CD4-positive, alpha-beta T cell treated with Interleukin-12 subunit alpha and Interleukin-12 subunit beta, for 1 hour (primary cell): ENCODE measurements at places on chromosomes 2 and 18.
A peak's percentile ranks its signal among the peaks of the same experiment; 100 is the strongest.

GRCh38 chr2:3662239-3662638 lies 4.2 kb downstream of the ALLC start:
- DNase-seq: no peak

- DNase-seq: no peak
Measured at GRCh38 chr18:12287131-12287681, 20.8 kb upstream of the TUBB6 start.

- no peak for DNase-seq
Measured at GRCh38 chr18:10784596-10785202, 258.9 kb downstream of the NAPG start.

DNA sequence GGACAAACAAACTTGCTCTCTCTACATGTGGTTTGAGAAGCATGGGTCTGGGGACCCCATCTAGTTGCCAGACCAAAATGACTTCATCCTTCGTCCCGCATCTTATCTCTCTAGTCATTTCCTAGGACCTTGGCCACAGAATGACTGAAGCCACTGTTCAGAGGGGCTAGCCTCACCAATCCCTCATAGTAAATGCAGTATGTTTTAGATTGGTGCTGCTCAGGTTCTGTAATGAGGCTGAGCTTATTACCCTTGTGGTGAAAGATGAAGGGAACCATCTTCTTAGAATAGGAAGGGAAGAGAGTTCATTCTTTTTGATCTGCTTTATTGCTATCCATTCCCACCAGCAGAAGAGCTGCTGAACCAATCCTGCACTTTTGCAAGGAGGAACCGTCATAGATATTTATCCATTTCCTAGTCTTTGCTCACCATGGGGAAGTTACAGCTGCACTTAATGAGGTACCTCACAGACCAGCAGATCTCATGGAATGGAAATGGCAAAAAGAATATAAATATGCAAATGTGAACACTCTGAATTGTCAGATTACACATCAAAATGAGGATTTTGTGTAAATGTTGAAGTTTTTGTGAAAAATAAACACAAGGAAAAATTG lies 436.7 kb downstream of the LPIN1 start:
- DNase-seq: no peak

GRCh38 chr2:117944816-117945215 lies 69.1 kb downstream of the CCDC93 start:
- no peak for DNase-seq

DNA sequence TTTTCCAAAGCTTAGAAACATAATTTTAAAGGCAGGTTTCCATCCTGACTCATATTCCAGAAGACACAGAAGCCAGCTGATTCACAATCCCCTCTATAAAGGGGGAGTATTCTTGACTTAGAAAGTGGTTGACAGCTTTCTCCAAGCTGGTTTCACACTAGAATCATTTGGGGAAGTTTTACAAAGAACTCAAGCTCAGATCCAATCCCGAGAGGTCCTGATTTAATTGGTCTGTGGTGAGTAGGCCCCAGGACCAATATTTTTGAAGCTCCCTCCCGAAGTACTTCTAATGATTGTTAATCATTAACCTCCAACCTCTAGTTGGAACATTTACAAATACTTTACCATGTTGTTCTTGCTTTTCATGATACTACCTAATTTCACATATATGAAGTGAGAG lies 184.1 kb downstream of the DLGAP1 start:
- no peak for DNase-seq

- no peak for DNase-seq
Measured at GRCh38 chr2:233707940-233708644, 4.6 kb upstream of the UGT1A5 start.

- peak; percentile 87 for DNase-seq
Measured at GRCh38 chr2:127415593-127416505, 2.4 kb upstream of the PROC start.

DNA sequence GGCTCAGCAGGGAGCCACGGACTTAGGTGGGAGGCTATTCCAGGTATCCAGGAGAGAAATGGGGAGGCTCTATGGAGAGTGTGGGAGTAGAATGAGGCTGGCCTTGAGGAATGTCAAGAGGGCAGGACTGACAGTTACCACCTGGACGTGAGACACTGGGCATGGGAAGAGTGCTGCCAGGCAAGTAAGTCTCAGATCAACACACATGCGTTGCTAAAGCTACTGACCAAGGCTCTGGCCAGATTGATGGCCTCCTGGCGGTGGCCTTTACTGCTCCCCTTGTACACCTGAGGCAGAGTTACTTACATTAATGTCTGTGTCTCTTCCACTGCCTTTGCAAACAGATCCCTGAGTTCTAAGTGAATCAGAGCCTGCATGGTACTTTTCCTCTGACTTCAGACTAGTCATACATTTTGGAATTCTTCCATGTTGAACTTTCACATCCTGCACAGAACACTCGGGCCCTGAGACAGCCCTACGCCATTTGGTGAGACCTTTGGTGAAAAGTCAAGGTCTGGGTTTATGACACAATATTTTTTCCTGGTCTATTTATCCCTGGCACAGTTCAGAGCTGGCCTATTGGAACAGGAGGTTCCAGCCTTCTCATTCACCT lies 398.8 kb upstream of the TRIB2 start:
- no peak for DNase-seq

DNA sequence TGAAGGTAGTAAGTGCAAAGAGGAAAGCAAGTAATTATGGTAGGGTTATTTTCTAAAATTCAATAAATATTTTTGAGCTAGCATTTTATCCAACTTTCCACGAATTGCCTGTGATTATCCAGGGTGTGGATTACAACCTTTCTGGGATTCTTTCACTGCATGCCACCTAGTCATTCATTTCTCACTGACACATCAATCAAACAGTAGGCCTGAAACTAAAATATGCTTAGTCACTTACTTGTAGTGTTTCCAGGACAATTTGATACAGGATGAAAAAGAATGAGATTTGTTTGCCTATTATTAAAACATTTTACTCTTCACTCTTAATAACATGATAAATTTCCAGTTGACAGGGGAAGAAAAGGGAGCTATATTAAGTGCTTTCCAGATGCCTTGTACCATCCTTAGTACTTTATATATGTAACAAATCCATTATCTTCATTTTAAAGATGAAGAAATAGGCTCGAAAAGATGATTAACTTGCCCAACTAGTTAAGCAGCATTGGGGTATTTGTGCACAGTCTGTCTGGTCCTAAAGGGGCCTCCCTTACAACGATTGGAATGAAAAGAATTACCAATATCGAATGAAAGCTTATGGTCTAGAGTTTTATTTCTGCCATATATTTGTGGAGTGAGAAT lies 70.4 kb downstream of the KCTD1 start:
- no peak for DNase-seq

GRCh38 chr2:239119346-239120126 lies 271.7 kb downstream of the TWIST2 start:
- no peak for DNase-seq

GRCh38 chr2:65071499-65072180 lies 15.4 kb downstream of the CEP68 start:
- DNase-seq: no peak

- DNase-seq: no peak
Measured at GRCh38 chr2:220586980-220587530, 959.6 kb downstream of the SLC4A3 start.

- no peak for DNase-seq
Measured at GRCh38 chr18:45173799-45174519, 441.3 kb upstream of the SLC14A2 start.

- no peak for DNase-seq
Measured at GRCh38 chr2:101011152-101011551, 9.1 kb downstream of the RPL31 start.

- DNase-seq: no peak
Measured at GRCh38 chr2:182784777-182785176, 68.7 kb downstream of the DNAJC10 start.

DNA sequence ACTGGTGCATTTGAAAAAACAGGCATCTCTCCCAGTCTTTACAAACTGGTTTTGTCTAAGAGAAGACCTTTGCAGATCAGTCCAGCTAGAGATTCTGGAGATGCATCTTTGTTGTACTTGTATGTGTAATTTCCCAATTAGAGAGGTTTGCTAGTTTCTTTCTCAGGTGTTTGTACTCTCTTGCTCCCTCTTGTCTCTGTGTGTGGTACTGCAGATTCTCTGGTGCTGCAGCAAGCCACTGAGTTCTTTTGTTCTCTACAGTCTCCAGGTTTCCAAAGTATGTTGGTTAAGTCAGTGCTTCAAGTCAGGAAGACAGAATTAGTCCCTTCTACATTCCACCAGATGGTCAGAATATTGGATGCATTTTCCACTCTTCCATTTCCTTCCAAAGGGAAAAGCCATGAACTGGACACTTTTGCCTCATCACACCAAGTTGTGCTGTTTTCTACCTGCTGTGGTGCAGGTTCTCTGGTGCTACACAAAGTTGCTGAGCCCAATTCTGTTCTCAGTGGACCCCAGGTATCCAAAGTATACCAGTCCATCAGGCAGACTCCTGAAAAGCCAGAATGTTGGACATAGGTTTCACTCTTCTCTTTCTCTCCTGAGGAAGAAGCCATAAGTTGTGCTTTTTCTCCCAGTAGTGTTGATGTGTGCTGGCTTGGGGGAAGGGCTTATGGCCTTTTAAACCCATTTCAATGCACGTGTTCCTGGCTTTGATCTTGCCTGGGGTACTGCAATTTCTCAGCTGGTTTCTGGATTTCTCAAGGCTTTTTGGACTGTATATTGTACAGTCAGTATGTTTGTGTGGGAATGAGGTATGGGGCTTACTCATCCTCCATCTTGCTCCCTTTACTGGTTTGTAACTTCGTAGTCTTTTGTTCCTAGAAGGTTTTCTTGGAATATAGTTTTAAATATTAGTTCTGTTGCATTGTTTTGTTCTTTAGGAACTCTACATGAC lies 29.8 kb downstream of the EPC2 start:
- peak; percentile 61 for DNase-seq

DNA sequence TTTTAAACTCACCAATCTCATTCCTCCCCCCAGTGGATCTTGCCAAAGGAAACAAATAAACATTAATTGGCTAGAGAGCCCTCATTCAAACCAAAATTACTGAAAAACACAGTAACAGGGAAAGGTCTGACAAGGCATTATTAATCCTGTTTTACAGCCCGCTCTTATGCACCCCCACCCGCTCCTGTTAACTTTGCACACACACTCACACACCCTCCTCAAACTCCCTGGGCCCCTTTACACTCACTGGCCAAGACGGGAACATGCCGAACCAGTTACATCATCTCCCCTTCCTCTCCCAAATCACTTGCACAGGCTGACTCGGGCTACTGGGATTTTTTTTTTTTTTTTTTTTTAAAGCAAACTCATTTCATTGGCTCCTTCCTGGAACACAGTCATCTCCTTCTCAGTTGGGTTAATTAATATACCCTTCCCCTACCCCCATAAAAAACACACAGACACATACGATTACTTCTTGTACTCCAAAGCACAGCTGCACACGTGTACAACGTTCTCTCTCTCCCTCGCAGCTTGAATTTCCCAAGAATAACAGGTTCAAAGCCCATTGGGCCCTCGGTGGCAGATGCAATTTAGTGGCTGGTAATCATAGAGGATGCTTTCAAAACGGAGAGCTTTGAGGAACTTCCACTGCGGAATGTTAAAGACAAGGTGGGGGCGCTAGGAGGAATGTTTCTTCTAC lies 31.8 kb downstream of the KLF7 start:
- DNase-seq: no peak

GRCh38 chr2:60818272-60818671 lies 62.2 kb downstream of the PAPOLG start:
- peak; percentile 37 for DNase-seq

DNA sequence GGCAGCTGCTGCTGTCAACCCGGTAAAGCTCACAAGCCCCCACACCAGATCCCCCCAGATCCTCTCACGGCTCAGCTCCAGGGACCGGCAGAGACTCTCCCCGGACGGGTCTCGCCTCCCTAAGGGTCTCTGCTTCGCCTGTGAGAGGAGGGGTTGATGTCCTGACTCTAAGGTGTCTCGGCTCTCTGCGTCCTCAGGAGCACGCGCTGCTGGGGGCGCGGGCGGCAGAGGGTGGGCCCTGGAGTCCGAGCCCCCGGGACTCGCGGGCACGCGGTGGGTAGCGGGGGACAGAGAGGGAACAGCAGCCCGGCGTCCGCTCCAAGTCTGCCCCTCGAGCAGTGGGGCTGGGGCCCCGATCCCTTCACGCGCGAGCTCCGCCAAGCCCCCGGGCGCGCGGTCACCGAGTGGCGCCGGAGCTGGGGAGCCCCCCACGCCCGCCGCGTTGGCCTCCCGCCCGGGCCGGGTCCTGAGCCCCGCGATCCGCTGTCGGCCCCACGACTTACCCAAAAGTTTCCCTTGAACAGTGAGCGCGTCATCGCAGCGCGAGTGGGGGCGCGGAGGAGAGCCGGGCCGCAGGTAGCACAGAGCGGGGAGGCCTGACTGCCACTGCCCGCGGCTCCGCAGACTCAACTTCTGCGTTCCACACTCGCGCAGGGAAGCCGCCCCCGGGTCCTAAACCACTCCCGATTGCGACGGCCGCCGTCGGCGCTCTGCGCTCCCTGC lies at the start of gene PSTPIP2:
PSTPIP2 (minus strand) TSS at position 608 of the 723 bp plus-strand sequence; CDS start at position 536, 72 bp downstream.
- peak; percentile 70 for DNase-seq

- DNase-seq: no peak
Measured at GRCh38 chr2:41400088-41400665, 647.6 kb upstream of the PKDCC start.

DNA sequence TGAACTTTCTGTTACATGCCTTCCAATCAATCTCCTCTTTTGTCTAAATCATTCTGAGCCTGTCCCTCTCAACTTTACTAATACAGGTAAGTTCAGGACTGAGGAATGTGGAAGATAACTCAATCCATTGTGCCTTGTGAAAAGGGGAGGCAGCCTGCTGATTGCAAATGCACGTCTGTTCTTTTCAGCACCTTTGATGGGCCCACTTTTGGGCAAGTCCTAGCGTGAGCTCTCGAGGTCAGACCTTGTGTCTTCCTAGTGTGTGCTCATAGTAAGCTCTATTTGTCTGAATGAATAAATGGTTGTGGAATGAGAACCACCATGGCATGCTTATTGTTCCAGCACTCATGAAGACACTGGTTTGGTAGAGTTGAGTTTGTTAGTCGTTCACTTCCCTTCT lies 50.4 kb upstream of the REL start:
- DNase-seq: no peak

GRCh38 chr2:176745543-176746200 lies 466.9 kb upstream of the HNRNPA3 start:
- DNase-seq: no peak

DNA sequence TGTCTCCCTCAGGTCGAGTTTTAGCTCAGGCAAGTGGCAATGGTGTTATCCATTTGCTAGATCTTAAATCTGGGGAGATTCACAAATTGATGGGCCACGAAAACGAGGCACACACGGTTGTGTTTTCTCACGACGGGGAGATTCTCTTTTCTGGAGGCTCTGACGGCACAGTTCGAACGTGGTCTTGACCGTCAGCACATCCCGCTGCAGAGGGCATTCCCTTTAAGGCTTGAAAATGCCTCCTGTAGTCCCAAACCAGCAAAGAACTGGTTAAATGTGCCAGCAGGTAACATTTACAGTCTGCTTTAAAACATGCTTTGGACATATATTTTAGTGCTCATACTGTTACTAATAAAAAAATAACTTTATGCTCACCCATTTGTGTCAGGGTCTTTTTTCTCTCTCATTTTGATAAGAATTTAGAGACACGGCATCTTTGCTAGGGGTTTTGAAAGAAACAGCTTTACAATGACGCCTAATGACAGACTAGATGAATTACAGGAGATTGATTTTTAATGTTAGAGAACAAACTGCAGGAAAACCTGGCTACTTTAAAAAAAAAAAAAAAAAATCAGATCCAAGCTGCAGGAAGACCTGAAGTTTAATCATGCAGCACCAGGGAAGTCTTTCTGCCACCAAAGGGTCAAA lies 602 bp upstream of the VWC2L start:
- no peak for DNase-seq
